ENCODE measurements at places on chromosomes 16 and 17.

- no peak for DNase-seq
These were observed 18.1 kb upstream of the LCMT1 start for GRCh38 chr16:25093208-25094061.

DNA sequence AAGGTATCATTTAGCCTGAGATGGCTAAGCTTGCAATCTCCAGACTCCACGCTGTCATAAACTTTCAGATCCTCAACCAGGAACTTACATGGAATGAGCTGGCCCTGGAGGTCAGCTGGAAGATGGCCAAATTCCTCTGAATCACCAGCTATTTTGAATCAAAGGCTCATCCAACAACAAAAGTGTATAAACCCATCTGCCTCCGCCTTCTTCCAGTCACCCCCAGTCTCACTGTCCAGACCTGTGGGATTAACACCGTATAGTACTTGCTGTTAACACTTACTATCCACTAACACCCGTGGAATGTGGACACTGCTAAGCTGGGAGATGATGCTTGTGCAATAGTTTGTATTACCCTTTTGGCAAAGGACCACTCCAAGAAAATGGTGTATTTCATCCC lies 1.9 kb upstream of the LCMT1 start:
- no peak for DNase-seq

DNA sequence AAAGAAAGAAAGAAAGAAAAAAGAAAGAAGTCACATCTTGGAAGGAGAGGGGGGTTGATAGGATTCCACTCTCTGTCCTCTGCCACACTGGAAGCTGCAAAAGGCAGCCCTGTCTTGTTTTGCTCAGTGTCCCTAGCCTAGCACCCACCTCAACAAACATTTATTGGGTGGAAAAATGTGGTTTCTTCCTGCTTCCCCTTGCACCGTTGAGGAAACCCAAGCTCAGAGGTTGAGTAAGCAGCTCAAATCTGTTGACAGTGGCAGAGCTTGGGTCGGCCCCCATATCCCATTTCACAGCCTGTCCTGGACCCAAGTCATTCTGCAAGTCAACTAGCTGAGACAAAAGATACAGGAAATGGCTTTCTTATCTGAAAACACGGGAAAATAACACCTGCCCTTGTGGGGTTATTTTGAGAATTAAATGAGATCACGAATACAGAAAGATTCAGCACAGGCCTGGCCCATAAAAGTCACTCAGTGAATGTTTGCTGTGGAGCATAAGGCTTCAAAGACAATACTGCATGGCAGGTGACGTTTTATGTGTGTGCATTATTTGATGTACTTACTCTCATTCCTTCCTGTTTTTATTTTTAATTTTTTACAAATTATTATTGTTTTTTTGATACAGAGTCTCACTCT lies 63.6 kb downstream of the SCNN1B start:
- DNase-seq, result no peak

GRCh38 chr16:10536814-10537389 lies 43.5 kb downstream of the EMP2 start:
- DNase-seq, result no peak

DNA sequence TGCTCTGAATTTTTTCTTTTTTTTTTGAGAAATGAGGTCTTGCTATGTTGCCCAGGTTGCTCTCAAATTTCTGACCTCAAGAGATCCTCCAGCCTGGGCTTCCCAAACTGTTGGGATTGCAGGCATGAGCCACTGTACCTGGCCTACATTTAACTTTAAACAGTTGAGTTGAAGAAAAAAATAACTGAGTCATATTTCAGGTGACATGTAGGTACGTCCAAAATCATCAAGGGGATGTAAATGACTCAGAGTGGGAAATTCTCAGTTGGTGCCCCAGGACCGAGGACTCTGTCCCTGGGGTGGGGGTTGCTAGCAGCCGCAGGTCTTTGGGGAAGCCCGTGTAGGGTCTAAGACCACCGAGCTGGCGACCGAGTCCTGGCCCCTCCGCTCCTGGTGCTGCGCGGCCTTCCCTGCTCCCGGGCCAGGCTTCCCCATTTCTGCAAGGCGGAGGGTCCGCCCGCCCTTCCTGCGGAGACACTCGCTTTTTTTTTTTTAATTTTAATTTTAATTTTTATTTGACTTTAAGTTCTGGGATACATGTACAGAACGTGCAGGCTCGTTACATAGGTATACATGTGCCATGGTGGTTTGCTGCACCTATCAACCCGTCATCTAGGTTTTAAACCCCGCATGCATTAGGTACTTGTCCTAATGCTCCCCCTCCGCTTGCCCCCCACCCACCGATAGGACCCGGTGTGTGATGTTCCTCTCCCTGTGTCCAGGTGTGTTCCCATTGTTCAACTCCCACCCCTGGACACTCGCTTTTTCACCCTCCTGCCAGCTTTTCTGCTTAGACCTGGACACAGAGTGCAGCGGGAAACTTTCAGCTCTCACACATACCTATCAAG lies 12.7 kb upstream of the N4BP1 start:
- DNase-seq, result peak; percentile 27

GRCh38 chr16:17313085-17313611 lies 157.6 kb downstream of the XYLT1 start:
- peak; percentile 9 for DNase-seq

- DNase-seq, result peak; percentile 75
These were observed 7.2 kb downstream of the SRCIN1 start for GRCh38 chr17:38598536-38598935.

DNA sequence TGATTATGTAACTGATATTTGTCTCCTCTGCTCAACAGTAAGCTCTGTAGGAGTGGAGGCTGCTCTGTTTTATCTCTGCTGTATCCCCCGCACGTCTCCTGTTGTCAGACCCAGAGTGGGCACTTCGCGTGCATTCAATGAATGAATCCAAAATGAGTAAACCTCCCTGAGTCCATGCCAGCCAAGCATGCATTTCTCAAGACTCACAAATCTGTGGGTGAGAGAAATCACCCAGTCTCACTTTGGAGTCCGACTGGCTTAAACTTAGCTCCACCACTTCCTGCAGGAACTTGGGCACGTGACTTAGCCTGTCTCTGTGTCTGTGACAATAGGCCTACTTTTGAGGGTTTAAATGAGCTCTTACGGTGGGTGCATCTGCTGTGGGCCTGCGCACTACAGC lies 3.7 kb downstream of the PNPO start:
- DNase-seq, result peak; percentile 47

DNA sequence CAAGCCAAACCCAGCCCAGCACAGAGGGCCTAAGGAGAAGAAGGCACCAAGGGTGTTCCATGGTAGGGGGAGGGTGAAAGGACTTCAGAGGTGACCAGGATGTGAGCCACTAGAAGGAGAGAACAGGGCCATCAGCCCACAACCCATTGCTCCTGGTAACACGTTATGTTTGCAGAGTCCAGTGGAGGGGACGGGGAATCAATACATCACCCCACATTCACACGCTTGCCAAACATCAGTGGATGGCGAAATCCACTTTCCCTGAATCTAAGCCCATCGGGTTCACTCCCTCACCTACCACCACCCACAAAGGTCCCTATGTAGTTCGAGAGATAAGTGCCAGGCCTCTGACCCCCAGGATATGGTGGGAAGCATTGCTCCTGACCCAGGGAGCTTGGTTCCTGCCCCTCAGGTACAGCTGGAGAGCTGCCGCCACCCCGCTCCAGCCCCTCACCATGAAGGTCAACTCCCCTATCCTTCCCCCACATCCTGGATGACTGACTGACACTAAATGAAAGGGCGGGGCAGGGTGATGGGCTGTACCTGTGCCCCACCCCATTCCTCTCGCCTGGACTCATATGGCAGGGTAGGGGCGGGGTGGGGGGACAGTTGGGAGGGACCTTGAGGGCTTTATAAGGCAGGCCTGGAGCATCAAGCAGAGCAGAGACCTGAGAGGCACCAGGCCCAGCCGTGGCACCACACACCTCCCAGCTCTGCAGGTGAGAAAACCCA lies at the start of gene GAST:
TSS of gene GAST (plus strand) at position 663 of the 732 bp plus-strand sequence. CDS start 3,106 bp downstream, outside the sequence.
- no peak for DNase-seq

- DNase-seq, result peak; percentile 27
These were observed 879 bp downstream of the SOCS1 start for GRCh38 chr16:11254913-11255736.

DNA sequence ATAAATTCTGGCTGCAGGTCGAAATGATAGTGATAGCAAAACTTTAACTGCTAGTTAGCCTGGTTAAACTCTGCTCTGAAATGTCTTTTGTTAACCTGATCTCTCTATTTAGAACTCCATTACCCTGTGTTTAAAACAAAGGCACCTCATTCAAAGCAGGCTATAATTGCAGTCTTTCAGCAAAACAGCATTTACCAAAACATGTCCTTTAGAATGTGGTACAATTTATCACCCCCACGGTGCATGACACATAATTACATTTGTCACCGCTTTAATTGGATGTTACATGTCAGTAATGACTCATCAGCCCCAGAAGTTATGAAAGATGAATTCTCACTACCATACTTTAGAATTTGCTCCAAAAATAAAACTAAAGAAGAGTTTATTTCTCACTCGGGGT lies 295.4 kb downstream of the TOX3 start:
- no peak for DNase-seq

DNA sequence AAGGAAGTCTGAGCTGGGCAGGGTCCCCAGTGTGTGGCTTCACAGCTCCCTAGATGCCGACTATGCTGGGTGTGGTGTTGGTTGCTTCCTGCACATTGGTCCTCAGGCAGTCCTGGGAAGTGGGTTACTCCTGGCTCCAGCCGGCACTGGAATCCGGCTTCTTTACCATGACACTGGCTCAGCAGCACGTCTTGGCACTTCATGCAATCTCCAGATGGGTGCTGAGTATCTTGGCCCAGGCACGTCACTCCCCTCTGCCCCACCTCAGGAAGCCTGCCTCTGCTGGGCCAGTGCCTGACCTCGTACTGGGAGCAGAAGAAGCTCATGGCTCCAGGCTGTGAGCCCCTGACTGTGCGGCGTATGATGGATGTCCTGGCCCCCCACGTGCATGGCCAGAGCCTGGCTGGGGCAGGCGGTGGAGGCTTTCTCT lies 24.5 kb downstream of the FCSK start:
- DNase-seq, result no peak

GRCh38 chr16:56988948-56989945 lies at the start of gene NLRC5:
TSS of gene NLRC5 (plus strand) at chr16:56989557. CDS start at chr16:57020713, 31,156 bp downstream.
- DNase-seq, result peak; percentile 63

DNA sequence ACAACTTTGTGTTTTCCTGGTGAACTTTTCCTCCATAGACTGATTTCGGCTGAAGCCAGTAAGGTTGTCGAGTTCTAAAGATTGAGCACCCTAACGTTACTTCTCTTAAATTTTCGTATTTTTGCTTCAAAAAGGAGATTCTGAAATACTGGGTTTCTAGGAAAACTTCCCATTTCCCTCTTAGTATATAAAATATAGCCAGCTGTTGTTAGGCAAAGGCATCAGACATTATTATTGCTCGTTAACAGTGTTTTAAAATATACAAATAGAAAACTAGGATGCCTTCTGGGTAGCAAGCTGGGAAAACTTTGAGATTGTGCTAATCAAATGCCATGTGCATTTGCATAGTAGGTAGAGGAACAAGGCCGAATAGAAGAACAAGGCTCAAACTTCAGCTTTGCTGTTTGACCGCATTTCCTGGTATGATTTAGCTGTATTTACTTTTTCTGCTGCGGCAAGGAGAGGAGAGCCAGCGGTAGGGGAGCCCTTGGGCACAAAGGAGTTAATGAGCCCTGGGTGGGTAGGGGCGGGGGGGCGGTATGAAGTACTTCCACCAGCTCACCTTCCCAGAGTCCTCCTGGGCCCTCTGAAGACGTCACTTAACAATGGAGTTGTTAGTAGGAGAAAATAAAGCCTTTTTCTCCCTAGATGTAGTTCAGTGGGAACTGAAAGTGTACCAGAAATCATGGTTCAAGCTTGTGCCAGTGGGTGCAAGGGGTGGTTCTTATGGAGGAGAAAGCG lies 151.9 kb downstream of the MSI2 start:
- DNase-seq, result no peak

- no peak for DNase-seq
These were observed 1.0 kb upstream of the HOXB9 start for GRCh38 chr17:48627118-48627597.

GRCh38 chr16:81604960-81605383 lies 160.4 kb downstream of the CMIP start:
- no peak for DNase-seq

GRCh38 chr17:69733171-69734012 lies 318.9 kb downstream of the MAP2K6 start:
- peak; percentile 9 for DNase-seq

DNA sequence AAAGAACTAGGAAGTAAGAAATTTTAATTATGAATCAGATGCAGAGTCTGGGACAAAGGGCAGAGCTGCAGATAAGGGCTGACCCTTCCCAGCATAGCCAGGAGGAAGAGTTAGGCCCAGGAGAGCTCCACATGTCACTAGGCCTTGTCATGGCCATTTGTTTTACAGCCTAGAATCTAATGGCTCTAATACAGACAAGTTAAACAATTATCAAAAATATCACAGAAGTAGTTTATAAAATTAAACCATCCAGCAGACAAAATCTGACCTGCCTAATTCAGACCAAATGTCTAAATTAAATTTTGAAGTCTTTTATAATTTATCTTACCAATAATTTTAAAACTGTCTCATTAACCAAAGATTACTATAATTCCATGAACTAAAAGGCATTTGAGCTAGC lies 1369.5 kb downstream of the CDH11 start:
- DNase-seq, result no peak

GRCh38 chr16:63745456-63745855 lies 1376.4 kb downstream of the CDH11 start:
- DNase-seq, result no peak

GRCh38 chr17:27207073-27207513 lies 86.8 kb upstream of the WSB1 start:
- no peak for DNase-seq

GRCh38 chr16:29845656-29846055 lies 17.4 kb downstream of the CDIPT start:
- DNase-seq, result peak; percentile 45

DNA sequence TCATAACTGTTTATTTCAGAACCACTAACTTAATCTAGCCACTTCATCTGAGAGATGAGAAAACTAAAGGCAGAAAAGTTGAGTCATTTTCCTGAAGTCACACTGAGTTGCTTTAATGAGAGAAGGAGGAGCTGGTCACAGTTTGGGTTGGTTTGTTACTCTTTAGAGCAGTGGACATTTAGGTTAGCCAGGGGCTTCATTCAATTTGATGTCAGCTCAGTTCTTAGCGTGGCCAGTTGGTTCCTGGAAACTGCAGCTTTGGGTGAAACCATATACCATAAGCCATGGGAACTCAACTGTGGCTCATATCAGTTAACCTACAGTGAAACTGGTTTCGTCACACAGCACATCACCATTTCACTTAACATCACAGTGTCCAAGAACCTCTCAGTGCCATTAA lies 59.2 kb upstream of the ADORA2B start:
- no peak for DNase-seq

Measured in dorsolateral prefrontal cortex (tissue), 122 donors.